ENCODE measurements at places on chromosomes 2 and 18. TPM values are rescaled to one million over a fixed set of nuclear protein-coding genes. Genes with fewer than 3 reads are reported as not detected.
A peak's percentile ranks its signal among the peaks of the same experiment; 100 is the strongest.

DNA sequence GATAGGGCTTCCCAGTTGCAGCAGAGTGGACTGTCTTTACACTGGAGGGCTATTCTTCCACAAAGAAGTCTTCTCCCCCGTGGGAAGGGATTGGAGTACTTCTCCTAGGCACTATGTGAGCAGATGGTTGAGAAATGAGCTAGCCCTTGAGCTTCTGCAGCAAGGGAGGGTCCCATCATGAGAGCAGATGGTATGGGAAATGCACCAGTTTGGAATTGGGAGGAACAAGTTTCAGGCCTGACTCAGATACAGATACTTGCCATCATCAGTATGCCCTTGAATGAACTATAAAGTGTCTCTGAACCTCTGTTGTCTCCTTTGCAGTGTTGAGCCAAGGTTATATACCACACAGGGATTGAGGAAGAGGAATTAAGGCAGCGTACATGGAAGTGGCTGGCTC, 757.4 kb downstream of the RNF144A start:
- no peaks in the 10 kb centered on the region for H3K36me3 ChIP-seq
- no peak overlapping the region for H3K4me3 ChIP-seq
- no peaks in the 10 kb centered on the region for H3K27me3 ChIP-seq
- DNase-seq, result no peak
- H3K27ac ChIP-seq, result no peak overlapping the region
- no peaks in the 10 kb centered on the region for H3K4me1 ChIP-seq

GRCh38 chr2:226073496-226074160, 674.1 kb downstream of the NYAP2 start:
- H3K4me1 ChIP-seq, result no peaks in the 10 kb centered on the region
- no peak overlapping the region for H3K4me3 ChIP-seq
- H3K27ac ChIP-seq, result no peak overlapping the region

Gene GLI2
- polyA plus RNA-seq, result 3.4 TPM

DNA sequence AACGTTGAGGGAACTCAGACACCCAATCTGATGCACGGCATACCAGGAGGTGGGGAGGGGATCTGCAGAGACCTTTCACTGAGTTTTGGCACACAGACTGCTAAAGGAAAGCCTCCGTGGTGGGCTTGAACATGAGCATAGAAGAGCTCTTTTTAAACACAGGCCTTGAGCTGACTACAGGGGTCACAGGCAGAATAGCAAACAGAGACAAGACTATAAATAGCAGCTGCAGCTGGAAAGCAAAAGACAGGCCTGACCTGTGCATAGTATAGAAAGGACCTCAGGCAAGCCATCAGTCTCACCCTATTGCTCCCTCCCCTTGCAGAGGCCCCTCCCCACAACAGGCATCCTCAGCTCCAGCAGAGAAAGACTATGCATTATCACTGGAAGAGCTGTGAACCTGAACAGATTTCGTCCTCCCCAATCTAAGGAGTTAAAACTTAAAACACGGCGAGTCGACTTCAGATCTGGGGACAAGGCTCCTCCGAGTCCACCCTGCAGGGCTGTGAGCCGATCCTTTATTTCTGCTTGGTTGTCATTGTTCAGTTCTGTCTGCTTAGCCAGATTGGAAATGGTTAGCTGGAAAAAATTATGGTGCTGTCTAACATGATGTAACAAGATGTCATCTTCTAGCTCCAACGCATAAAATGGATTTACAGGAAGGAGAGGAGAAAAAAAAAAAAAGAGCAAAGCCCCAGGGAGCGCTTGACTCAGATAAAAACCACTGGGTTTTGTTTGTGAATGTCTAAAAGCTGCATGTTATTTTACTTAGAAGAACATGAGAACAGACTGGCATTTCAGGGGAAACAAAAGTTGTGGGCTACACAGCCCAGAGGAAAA, 25.2 kb upstream of the LCLAT1 start:
- DNase-seq, result peak; percentile 88
- H3K4me1 ChIP-seq, result peaks cover 20% of the 10 kb centered on the region
- H3K4me3 ChIP-seq, result peak overlapping the region; percentile 23
- no peaks in the 10 kb centered on the region for H3K36me3 ChIP-seq
- peak overlapping the region; percentile 76 for H3K27ac ChIP-seq

DNA sequence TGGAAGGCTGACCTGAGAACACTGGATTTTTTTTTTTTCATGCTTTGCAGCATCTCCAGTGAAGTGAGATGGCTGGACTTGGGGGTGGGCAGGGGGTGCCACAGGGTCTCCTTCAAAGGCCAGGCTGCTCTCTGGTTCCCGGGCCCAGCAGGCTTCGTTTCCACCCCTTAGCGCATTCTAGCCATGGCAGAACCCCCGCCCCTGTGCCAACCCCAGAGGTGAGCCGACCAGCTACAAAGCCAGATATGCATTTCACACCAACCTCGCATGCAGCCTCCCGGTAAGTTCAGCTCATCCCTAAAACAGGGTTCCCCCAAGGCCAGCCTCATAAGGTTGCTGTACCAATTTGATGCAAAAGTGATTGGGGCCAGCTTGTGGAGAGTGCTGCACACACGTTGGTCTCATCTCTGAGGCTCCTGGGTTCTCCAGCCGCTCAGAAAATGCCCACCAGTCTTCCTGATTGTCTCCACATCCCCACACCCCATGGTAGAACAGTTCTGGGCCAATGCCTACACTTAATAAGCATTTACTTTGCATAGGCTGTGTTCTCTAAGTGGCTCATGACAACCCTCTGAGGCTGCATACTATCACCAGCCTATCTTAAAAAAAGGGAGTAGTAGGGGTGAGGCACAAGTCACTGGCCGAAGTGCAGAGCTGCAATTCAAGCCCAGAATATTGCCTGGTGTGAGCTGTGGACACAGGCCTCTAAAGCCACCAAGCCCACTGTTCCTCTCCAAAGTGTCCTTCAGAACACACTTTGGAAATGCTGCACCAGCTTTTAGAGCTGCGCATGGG, 23.3 kb downstream of the SMAD7 start:
- no peak for DNase-seq
- peak overlapping the region; percentile 93 for H3K27ac ChIP-seq
- H3K27me3 ChIP-seq, result no peaks in the 10 kb centered on the region
- H3K36me3 ChIP-seq, result peaks cover 11% of the 10 kb centered on the region
- peaks cover 96% of the 10 kb centered on the region for H3K4me1 ChIP-seq

- no peaks in the 10 kb centered on the region for H3K4me1 ChIP-seq
- H3K27ac ChIP-seq, result no peak overlapping the region
- no peak for DNase-seq
- no peaks in the 10 kb centered on the region for H3K27me3 ChIP-seq
Observed at GRCh38 chr2:196481324-196481697, 158.2 kb upstream of the CCDC150 start.

DNA sequence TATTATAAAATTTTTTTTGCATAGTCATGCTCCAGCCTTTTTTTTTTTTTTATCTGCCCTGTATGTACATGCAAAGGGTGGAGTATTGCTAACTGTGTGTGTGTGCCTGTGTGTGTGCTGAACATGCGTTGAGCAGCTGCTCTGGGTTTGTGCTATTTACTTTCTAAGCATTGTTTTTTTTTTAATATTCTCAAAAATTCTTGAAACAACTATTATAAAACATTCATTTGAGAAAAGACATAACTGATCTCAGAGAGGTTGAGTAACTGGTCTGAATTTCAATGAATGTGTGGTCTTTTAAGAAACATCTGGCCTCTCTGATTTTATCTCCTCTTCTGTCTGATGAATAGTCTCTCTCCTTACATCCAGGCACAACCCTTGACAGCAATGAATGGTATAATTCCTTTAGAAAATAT, 366.0 kb upstream of the SLC14A2 start:
- H3K27ac ChIP-seq, result peak overlapping the region; percentile 55
- DNase-seq, result peak; percentile 27
- no peaks in the 10 kb centered on the region for H3K27me3 ChIP-seq
- H3K4me3 ChIP-seq, result no peak overlapping the region
- peaks cover 4% of the 10 kb centered on the region for H3K4me1 ChIP-seq

Gene INPP1
- polyA plus RNA-seq, result 5.7 TPM

GRCh38 chr2:112941753-112942653, 31.0 kb downstream of the IL37 start:
- no peak overlapping the region for H3K27ac ChIP-seq
- H3K4me1 ChIP-seq, result no peaks in the 10 kb centered on the region
- H3K27me3 ChIP-seq, result peaks cover 5% of the 10 kb centered on the region
- peak; percentile 53 for DNase-seq
- H3K4me3 ChIP-seq, result peak overlapping the region; percentile 17

DNA sequence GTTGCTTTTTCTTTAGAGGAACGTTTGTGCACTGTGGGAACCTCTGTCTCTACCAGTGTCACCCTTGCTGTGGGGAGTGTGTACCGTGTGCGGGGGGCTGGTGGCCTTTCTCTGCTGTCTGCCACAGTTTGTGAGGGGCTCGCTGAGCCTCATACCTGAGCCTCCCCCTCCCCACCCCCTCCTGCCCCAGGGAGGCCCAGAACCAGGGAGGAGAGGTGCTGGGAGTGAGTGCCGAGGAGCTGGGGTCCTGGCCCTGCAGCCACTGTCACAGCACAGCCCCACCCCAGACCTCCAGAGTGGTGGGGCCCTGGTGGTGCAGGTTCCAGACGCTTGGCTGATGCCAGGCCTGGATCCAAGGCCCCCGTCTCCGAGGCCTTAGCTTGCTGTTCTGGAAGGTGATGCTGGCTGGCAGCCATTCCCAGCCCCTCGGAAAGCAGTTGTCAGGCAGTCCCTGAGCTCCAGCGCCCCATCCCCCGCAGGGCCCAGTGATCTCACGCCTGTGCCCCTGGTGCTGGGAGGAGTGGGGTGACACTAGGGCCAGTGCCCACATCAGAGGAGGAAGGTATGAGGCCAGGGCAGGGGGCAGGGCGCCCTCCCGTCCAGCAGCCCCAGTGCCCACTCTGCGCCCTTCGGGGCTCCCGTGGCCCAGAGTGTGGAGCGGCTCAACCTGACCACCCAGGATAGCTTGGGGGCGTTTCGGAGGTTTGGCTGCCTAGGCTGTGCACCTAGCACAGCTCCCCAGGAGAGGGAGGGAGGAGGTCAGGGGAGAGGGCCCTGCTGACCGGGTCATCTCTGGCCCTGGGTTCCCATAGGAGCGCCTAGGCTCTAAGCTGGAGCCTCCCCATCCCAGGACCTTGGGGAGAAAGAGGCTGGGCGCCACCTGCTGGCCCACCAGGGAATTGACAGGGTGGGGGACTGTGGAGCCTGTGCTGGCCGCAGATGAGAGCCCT, 53.0 kb upstream of the ALPP start:
- H3K27me3 ChIP-seq, result no peaks in the 10 kb centered on the region
- no peaks in the 10 kb centered on the region for H3K36me3 ChIP-seq
- H3K27ac ChIP-seq, result no peak overlapping the region
- DNase-seq, result peak; percentile 71

Gene SERPINB10
- polyA plus RNA-seq, result 0.10 TPM

Gene COX7A2L
- 82.3 TPM for polyA plus RNA-seq

Gene NRP2
- 68.8 TPM for polyA plus RNA-seq

DNA sequence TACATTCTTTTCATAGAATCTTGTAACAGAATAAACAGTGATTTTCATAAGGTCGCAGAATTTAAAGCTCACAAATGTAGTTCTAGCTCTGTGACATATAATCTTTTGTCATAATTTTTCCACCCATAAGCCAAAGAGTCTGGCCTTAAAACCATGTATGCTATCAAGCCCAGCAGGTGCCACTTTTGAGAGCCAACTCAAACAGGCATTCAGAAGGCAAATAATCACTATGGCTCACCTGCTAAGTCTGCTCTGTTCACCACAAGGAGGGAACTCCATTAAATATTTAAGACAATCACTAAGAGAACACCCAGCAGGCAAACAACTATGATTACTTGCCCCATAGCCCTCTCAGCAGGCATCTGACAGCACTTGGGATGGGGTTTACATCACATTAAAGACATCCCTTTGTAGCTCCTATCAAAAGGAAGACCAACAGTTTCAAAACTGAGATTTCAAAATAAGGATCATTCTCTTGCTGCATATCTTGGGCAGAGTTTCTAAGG, 241.6 kb downstream of the PDE11A start:
- no peak overlapping the region for H3K4me3 ChIP-seq
- DNase-seq, result no peak
- no peaks in the 10 kb centered on the region for H3K27me3 ChIP-seq
- H3K36me3 ChIP-seq, result no peaks in the 10 kb centered on the region

GRCh38 chr18:6021306-6022073, 126.2 kb upstream of the TMEM200C start:
- H3K27me3 ChIP-seq, result no peaks in the 10 kb centered on the region
- H3K36me3 ChIP-seq, result no peaks in the 10 kb centered on the region
- H3K4me1 ChIP-seq, result peaks cover 4% of the 10 kb centered on the region
- DNase-seq, result no peak
- H3K4me3 ChIP-seq, result no peak overlapping the region

DNA sequence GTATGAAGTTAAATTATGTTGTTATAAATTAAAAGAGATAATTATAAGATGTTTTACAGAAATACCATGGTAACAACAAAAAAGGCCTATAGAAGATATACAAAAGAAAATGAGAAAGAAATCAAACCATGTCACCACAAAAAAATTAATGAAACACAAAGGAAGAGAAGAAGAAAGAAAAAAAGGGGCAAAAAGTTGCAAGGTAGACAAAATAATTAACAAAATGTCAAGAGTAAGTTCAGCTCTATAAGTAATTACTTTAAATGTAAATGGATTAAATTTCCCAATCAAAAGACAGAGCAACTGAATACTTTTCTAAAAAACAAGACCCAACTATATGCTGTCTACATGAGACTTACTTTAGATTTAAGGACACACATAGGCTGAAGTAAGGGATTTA, 378.4 kb upstream of the FSHR start:
- no peaks in the 10 kb centered on the region for H3K36me3 ChIP-seq
- H3K4me3 ChIP-seq, result no peak overlapping the region
- H3K4me1 ChIP-seq, result no peaks in the 10 kb centered on the region
- no peak overlapping the region for H3K27ac ChIP-seq

GRCh38 chr2:31052284-31052683, 86.0 kb downstream of the GALNT14 start:
- no peak overlapping the region for H3K4me3 ChIP-seq
- no peaks in the 10 kb centered on the region for H3K36me3 ChIP-seq
- no peak for DNase-seq
- H3K4me1 ChIP-seq, result no peaks in the 10 kb centered on the region
- no peaks in the 10 kb centered on the region for H3K27me3 ChIP-seq

Gene CHST9
- not detected for polyA plus RNA-seq

DNA sequence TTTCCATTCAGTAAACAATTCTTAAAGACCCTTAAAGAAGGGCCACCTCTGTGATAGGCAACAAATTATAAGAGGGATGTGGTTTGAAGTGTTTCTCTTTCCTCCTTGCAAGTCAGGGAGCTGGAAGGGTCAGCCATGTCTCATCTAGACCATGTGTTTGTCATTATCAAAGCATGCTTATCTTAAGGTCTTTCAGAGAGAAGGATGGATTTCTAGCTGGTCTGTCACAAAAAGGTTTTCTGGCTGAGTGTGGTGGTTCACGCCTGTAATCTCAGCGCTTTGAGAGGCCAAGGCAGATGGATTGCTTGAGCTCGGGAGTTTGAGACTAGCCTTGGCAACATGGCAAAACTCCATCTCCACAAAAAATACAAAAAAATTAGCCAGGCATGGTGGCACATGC, 59.2 kb upstream of the PEX13 start:
- no peaks in the 10 kb centered on the region for H3K4me1 ChIP-seq
- H3K27ac ChIP-seq, result 0 out of 2 replicates have a peak overlapping the region, but pooled peaks have one; percentile 4
- H3K4me3 ChIP-seq, result no peak overlapping the region
- no peak for DNase-seq
- peaks cover 3% of the 10 kb centered on the region for H3K36me3 ChIP-seq

Gene NPHP1
- 6.9 TPM for polyA plus RNA-seq

- H3K36me3 ChIP-seq, result no peaks in the 10 kb centered on the region
- H3K4me3 ChIP-seq, result peak overlapping the region; percentile 31
- H3K4me1 ChIP-seq, result peaks cover 4% of the 10 kb centered on the region
- peaks cover 79% of the 10 kb centered on the region for H3K27me3 ChIP-seq
Observed at GRCh38 chr18:59265246-59265973, 7.8 kb downstream of the RAX start.
